Amygdala (tissue), 56 donors: ENCODE measurements at places on chromosomes 4 and X.
A peak's percentile ranks its signal among the peaks of the same experiment; 100 is the strongest.

- DNase-seq: no peak
Observed at GRCh38 chr4:122960611-122961000, 38.2 kb upstream of the NUDT6 start.

- no peak for DNase-seq
Observed at GRCh38 chr4:86376850-86377249, 17.0 kb upstream of the MAPK10 start.

DNA sequence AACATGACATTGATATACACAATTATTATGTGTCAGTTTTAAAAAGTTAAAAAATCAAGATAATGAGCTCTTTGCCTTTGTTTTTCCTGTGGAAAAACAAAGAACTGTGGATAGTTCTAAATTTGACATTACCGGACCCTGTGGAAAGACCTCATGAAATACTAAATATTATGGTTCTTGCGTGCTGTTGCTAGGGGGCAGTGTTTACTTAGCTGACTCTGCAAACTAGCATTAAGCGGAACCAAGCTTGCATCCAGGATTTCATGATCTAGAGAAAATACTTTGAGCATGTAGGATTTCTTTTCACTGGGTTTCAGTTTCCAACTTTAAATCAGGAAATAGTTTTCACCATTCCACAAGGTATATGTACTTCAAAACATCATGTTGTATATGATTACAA, 33.6 kb downstream of the CLCN4 start:
- DNase-seq: peak; percentile 43

DNA sequence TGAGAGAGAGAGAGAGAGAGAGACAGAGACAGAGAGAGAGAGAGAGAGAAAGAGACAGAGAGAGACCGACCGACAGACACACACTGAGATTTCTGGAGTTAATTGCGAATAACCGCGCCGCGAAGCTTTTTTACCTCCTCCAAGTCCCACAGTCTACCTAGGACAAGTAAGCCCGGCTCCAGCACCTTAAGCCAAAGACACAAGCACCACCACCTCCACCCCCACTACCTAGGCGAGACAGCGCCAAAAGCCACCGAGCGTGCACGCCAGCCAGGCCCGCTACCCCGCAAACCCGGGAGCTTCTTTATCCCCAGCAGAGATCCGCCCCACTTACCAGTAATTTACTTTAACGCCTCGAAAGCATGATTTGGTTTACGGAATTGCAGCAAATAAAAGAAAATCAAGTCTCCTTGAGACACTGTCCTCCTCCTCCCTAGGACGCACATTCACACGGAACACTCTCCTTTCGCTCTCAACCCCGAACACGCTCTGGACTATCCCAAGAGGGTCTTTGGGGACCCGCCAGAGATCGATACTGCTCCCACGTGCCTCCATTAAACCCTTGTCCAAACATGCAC, 649.6 kb upstream of the DIPK2B start:
- no peak for DNase-seq

- no peak for DNase-seq
Observed at GRCh38 chr4:8860892-8861575, 10.6 kb downstream of the HMX1 start.

DNA sequence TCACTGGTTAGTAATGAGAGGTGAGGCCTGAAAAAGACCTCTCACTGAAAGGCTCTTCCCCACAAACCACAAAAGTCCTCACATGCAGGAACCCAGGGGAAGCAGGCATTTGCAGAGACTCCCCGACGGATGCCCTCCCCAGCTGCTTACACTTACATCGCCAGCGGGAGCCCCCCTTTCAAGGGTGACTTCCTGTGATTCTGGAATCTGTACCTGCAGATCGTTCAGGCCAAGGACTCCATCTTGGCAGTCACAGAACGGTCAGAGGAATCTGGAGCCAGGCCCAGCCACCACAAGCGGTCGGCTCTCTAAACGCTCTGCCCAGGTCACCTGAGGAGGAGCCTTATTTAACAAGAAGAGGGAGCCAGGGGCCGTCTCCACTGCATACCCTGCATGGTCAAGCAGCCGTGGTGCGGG, 71.3 kb upstream of the STS start:
- no peak for DNase-seq

DNA sequence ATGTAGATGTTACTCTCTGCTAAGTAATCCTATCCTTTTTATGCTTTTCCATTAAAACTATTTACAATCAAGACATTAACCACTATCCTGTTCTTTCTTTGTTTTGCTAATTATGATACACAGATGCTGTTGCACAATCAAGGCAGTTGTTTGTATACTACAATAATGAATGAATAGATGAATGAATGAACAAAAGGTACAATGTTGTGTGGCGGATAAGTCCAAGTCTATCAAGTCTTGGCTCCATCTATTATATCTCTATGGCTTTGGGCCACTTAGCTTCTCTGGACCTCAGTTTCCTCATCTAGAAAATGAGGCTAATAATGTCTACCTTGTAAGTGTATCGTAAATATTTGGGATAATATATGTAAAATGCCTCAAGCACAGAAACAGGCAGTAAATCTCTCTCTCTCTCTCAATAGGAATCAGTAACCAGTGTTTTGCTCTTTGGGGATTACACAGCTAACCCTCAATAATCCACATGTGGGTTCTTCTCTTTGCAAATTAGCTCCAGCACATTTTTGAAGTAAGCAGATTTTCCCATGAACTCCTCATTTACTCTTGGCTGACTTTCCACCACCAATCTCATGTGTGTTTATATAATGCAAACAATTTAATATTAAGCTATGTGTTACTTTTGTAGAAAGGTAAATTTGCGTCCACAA, 27.8 kb upstream of the TSPAN5 start:
- DNase-seq: no peak
